ENCODE measurements at places on chromosomes 1 and 21. TPM values are rescaled to one million over a fixed set of nuclear protein-coding genes. Genes with fewer than 3 reads are reported as not detected.

Gene LCE6A
- total RNA-seq: not detected

Gene APCS
- not detected for total RNA-seq

Gene ACTL8
- not detected for total RNA-seq

Gene RAD54L
- total RNA-seq: 46.7 TPM

Gene F3
- total RNA-seq: not detected

Gene S100A8
- total RNA-seq: not detected

Gene DMRTA2
- total RNA-seq: not detected

Gene GPR25
- not detected for total RNA-seq

Gene FCRL6
- total RNA-seq: not detected

Gene FAM163A
- total RNA-seq: not detected

Data from activated CD4-positive, alpha-beta T cell treated with anti-CD3 and anti-CD28 coated beads, Interleukin-2, amount 10 ng/mL, durations not matched to agents 7 days and 5 days (primary cell).